ENCODE measurements at places on chromosomes 4 and X.

GRCh38 chr4:17063888-17064287, 165.4 kb upstream of the LDB2 start:
- DNase-seq, result no peak

DNA sequence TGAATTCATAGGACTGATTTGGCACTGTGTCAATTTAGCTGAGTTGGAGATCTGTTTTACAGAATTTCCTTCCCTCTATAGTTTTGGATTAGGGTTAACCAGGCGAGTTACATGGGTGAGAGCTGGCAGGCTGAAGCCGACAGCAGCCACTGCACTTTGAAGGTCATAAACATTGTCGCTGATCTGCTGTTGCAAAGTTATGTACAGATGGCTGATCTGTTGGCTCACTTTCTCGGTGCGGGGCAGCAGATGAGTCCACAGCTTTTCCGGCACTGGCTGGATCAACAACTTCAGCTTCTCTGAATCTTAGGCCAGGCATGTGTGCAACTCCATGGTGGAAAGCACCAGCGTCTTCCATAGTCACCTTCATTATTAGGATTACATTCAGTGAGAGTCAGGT, 173.7 kb downstream of the GPAT3 start:
- DNase-seq, result no peak

- no peak for DNase-seq
Measured at GRCh38 chr4:52057196-52057595, 6.1 kb downstream of the SPATA18 start.

GRCh38 chr4:76690906-76691275, 207.1 kb downstream of the SOWAHB start:
- no peak for DNase-seq

All from GM20000 (cell line).